ENCODE measurements at places on chromosomes 7 and 10.
A peak's percentile ranks its signal among the peaks of the same experiment; 100 is the strongest.

- no peak for DNase-seq
These were observed 118.0 kb upstream of the KMT2C start for GRCh38 chr7:152553671-152554317.

GRCh38 chr7:100189061-100189460 lies 11.3 kb downstream of the STAG3 start:
- no peak for DNase-seq

GRCh38 chr10:34916314-34916713 lies 101.2 kb upstream of the PARD3 start:
- no peak for DNase-seq

GRCh38 chr10:47225928-47226645 lies 73.9 kb upstream of the GDF10 start:
- no peak for DNase-seq

- DNase-seq = peak; percentile 46
These were observed 149.9 kb downstream of the CPED1 start for GRCh38 chr7:121138262-121138933.

DNA sequence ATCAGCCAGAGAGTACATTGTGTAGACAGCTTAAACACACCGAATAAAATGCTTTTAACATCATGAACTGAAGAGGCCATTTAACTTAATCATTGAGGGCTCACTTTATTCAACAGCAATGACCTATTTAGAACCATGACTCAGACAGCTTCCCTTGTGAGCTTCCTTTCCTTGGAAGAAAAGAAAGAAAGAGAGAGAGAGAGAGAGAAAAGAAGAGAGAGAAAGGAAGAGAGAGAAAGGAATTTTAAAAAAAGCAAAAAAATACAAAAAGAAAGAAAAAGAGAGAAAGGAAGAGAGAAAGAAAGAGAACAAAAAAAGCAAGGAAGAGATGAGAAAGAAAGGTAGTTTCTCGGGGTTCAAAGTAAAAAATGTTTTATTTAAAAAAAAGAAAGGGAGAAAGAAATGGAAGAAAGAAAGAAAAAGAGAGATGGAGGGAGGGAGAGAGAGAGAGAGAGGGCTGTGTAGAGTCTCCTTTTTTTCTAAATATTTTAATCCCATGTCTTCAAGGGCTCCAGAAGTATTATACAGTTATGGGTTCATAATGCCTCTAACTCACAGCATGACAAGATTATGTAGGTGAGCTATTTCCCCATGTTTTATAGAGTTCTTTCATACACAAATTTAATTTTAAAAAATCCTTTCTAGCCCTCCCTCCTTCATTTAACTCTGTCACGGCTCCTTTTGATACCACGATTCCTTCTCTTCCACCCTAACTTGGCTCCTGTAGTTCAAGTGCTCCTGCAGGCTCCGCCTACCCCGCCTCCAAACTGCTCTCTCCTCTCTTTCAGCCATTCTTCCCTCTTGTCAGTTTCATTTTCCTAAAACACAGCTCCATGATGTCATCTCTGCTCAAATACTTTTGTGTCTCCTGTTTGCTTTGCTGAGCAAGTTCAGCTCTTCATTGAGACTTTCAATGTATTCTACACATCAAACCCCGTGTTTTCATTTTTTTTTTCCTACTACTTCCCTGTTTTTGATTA lies 85.5 kb downstream of the PRTFDC1 start:
- DNase-seq = peak; percentile 12

- DNase-seq = peak; percentile 56
These were observed 57.5 kb downstream of the CTBP2 start for GRCh38 chr10:125102821-125103220.

DNA sequence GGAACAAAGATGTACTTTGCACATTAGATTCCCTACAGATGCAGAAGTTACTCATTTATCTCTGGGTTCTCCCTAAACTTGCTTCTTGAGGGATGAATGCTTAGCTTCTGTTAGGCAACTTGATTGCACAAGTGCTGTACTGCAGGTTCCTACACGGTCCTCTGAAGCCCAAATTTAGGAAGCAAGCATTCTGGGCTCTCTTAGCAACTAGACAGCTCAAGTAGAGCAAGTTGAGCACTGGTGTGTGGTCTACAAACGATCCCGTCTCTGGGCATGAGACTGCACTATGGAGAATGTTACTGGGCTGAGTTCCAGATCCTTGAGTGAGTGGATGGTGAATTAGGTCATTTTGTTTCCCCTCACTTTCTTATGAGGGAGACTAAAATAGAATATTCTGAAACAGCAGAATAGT lies 14.3 kb downstream of the SEMA3D start:
- no peak for DNase-seq

- peak; percentile 44 for DNase-seq
These were observed 207.9 kb upstream of the MYO3A start for GRCh38 chr10:25725917-25726716.

GRCh38 chr10:88115968-88116367 lies 252.5 kb downstream of the PTEN start:
- no peak for DNase-seq

DNA sequence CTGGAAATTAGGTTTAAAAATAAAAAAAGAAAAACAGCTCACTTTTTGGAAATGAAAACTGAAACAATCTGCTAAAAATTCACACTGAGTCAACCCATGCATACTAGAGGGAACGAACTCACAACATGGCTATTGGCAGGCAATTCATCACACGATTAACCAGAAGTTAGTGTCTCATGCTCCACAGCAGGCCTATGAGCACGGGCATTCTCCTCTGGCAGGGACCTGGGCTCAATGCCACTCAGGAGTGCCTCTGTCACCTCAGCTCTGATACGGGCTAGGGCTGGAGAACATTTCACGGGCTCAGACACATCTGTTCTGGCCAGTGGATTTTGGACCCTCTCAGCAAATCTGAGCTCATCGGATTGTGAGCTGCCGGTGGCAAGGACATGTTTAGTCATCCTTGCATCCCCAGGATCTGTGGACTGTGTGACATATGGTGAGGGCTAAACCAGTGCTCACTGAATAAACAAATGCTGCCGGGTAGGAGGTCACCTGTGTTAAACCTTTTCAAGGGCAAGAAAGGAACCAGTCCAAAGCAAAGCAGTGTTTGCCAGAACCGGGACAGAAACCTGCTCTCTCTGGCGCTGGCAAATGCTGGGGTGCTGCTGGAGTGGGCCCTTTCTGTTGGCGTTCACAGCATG lies 40.1 kb downstream of the POLR3A start:
- DNase-seq = no peak

DNA sequence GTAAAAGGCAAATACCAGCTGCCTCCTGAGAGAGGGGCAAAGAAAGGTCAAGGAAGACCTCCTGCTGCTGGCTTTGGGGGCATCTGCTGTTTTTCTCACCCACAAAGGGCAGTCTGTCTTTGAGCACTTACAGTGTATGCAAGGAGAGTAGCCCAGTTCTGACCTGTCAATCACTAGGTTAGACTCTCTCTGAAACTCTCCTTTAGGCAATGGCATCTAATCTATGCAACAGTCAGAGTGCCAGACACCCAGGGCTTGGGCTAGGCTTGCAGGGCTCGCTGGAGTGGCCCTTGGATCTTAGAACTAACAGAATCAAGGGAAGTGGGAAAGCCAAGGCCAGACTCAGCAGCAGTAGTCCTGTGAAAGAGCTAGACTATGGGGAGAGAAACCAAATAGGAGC lies 522.9 kb downstream of the NRG3 start:
- DNase-seq = no peak

DNA sequence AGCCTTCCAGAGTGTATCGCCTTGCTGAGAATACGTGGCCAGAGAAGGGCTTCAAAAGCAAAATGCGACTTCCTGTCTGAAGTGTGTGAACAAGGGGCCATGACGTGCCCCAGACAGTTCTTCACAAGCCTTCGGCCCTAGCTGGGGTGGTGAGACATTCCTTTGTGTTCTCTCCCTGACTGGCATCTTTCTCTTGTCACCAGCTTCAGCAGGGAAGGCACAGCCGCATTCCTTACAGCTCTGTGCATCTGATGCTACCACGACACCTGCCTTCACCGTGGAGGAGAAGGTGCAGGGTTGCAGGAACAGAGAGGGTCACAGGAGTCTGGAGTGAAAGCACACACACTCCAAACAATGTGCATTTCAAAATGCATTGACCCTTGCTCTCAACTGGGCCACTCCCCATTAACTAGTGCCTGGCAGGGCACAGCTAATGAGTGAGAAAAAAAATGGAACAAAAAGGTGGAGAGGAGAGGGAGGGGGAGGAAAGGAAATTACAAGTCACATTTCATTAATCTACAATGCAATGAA lies 93.4 kb downstream of the GPR26 start:
- no peak for DNase-seq

DNA sequence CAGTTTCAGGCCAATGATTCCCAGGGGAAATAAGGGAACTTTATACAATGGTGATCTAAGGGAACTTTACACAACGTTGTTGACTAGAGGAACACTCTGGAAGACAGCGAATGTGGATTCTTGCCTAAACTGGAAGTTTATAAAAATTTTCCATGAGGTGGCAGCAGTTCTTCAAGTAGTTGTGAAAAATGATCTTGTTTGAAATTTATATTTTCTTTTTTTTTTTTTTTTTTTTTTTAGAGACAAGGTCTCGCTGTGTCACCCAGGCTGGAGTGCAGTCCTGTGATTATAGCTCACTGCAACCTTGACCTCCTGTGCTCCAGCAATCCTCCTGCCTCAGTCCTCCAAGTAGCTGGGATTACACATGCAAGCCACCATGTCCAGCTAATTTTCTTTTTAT lies 32.1 kb upstream of the GTF2I start:
- no peak for DNase-seq

- no peak for DNase-seq
These were observed 35.8 kb downstream of the IQUB start for GRCh38 chr7:123498601-123499000.

GRCh38 chr10:124472071-124472470 lies 10.4 kb downstream of the LHPP start:
- no peak for DNase-seq

- no peak for DNase-seq
These were observed 82.7 kb downstream of the RAMP3 start for GRCh38 chr7:45240273-45240771.

- DNase-seq = no peak
These were observed 64.7 kb upstream of the THSD7A start for GRCh38 chr7:11896663-11897062.

- DNase-seq = no peak
These were observed 256.8 kb upstream of the FZD8 start for GRCh38 chr10:35898716-35899440.

GRCh38 chr10:101143345-101143630 lies 12.2 kb downstream of the TLX1 start:
- DNase-seq = no peak

DNA sequence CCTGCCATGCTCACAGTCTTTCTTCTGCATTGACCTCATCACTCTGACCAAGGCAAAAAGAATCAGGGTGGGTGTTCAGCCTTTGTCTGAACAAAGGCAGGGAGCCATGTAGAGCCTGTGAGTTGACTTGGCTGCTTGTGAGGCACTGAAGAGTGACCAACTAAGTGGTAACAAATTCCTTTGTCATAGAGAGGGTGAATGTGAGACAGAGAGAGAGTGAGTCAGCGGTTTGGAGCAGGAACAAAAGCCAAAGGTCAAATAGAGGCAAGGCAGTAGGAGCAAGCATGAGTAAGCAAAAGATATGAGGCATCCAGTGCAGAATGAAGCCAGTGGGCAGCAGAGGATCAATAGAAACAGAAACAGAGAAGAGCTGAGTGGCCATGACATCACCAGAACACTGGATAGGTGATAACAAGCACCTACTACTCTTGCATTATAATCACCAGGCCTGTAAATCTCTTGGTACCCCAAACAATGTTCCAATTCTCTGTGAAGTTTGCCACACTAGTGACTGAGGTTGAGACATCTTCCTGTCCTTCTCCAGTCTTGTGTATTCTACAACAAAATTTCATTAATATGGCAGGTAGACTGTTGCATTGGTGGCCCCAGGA lies 116.2 kb upstream of the LAMB4 start:
- no peak for DNase-seq

- DNase-seq = no peak
These were observed 6.1 kb downstream of the GSTO2 start for GRCh38 chr10:104274762-104275721.

- DNase-seq = no peak
These were observed 165.8 kb upstream of the KLF14 start for GRCh38 chr7:130899638-130900401.
